ENCODE measurements at places on chromosomes 2 and 18.

- DNase-seq, result no peak
Observed at GRCh38 chr2:319059-319600, 31.2 kb upstream of the ALKAL2 start.

- DNase-seq, result no peak
Observed at GRCh38 chr2:24920809-24921441, 888 bp upstream of the ADCY3 start.

DNA sequence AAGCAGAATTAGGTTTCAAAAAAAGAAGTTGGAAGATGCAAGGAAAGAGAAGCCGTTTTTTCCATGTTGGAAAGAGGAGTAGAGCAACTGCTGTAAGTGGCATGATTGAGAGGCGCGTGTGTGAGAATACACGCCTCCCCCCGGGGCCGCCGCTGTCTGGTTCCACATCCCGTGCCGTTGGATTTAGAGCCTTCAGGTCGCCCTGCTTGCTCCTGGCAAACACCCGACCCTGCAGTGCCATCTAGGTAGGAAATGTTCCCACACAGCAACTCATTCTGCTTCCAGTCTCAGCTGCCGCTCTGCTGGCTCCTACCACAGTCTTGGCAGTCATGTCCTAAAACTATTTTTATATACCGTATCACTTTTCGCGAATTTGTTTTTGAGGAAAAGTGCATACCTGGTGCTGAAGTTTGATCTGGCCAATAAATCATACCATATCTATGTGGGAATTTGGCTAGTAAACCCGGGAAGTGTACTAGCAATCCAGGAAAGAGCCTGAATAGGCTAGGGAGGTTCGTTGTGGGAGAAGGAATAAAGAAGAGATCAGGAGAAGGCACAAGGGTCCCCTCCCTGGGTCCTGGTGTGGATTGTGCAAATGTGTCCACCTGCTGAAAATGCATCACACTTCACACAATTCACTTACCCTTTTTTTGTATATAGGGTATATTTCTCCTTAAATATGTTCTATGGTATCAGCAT, 372.7 kb downstream of the FBXO15 start:
- DNase-seq, result no peak

DNA sequence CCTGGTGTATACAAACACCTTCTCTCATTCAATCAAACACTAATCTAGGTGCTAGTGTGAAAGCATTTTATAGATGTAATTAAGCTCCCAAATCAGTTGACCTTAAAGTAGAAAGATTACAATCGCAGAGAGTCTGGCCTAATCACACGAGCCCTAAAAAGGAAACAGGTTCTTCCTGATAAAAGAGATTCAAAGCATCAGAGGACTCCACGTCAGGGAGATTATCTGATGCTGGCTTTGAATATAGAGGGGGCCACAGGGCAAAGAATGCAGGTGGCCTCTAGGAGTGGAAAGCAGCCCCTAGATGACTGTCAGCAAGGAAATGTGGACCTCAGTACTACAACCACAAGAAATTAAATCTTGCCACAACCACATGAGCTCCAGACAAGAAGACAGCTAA, 28.2 kb upstream of the ZC3H15 start:
- no peak for DNase-seq

DNA sequence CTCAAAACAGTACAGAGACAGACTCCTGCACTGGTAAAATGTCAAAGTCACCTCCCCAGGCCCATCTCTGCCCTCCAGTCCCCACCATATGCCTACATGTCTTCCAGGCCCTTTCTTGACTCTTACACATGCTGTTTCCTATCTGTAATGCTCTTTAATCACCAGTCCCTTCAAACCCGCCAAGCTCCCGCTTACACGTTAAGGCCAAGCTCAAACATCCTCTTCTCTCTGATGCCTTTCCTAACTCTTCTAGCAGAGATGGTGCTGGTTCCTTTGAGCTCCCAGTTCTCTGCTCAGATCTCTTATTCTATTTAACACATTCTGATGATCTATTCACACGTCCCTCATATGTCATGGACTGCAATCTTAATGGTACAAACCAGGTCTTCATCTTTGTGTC, 5.0 kb downstream of the EVA1A start:
- DNase-seq, result no peak

DNA sequence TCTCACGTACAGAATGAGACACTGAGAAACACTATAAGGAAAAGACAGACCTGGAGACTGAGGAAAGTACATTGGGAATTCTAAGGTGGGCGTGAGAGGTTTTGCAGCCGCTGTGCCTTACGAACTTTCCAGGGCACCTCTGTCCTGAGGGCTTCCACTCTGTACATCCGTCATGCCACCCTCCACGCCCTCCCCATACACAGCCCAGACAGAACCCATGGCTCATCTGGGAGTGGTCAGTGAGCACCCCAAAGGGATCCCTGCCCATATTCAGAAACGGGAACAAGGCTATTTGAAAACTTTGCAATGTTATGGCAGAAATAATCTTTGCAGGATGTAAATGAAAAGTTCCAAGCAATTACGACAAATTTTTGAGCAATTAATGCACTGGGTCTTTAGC, 95.4 kb upstream of the ZNF532 start:
- no peak for DNase-seq

- DNase-seq, result no peak
Observed at GRCh38 chr2:39394516-39394961, 42.5 kb downstream of the MAP4K3 start.

- no peak for DNase-seq
Observed at GRCh38 chr2:185835974-185836373, 97.4 kb downstream of the FSIP2 start.

DNA sequence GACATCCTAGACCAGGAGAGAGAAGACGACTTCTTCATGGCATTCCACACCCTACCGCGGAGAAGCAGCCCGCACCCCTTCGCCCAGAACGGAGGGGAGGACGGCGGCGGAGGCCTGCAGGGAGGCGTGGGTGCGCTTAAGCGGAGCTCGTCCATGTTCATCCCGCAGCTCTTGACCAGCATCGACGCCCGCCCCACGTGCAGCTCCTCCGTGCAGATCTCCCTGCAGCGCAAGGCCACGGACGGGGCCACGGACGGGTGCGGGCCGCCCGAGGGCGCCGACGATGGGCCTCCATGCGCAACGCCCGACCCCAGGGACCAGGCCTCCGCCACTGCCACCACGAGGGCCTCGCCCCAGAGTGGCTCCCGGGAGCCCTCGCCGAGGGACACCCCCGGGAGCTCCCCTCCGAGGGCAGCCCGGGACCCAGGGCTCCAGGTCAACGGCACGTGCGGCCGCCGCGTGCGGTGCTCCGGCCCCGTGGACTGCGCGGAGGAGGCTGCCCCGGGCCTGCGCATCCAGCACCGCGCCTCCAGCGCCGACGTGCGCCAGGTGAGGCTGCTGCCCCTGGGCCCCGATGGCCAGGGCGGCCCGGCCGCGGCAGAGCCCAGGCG, 211.8 kb downstream of the NEDD4L start:
- DNase-seq, result no peak

All from GOT3 (cell line).